Right ventricle myocardium inferior (tissue), 1 donor: ENCODE measurements at places on chromosomes 13 and 19.

DNA sequence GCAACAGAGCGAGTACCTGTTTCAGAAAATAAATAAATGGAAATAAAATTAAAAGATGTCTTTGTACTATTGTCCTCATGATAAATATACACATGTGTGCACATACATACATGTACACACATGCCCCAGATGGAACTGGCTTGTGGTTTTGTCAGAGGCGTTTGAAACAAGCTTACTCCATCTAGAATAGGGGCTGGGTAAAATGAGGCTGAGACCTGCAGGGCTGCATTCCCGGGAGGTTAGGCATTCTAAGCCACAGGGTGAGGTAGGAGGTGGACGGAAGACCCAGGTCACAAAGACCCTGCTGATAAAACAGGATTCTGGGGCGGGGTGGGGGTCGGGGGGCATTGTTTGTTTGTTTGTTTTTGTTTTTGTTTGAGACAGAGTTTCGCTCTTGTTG, 8.1 kb upstream of the SIN3B start:
- no peak for DNase-seq

GRCh38 chr13:99988529-99989275, 7.1 kb downstream of the ZIC2 start:
- DNase-seq, result no peak

DNA sequence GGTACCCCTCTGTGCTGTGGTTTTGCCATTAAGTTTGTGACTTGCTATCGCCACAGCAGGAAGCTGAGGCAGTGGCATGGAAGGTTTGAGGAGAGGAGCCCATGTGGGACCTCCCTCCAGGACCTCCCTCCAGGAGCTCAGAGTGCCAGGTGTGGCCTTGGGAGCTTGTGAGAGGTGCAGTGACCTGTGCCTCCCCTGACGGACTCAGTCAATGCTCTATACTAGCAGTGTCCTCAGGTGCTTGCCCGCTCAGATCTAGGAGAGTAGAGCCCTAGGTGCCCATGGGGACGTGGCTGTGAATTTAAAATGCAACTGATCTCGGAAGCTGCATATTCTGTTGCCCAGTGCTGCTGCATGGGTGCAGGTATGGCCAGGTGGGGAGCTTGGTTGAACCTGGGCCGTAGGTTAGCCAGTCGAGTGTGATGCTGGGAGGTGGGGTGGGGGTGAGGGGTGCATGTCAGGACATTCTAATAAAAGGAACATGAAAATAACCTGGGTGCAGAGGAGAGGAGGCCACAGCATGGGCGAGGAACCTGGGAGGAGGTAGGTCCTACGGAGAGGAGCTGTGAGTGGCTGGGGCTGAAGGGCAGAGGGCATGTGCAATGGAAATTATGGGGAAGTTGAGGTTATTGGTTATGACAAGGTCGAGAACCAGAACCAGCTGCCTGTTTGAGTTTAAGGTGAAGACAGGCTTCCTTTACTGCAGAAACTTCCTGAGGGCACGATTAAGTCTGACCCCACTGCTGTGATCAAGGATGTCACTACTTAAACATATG, 41.6 kb downstream of the TEX29 start:
- DNase-seq, result no peak

GRCh38 chr19:13053761-13054625, 48.7 kb downstream of the LYL1 start:
- peak; percentile 95 for DNase-seq

GRCh38 chr19:55809381-55810058, 22.3 kb downstream of the NLRP11 start:
- DNase-seq, result no peak

GRCh38 chr13:96499656-96500055, 409.7 kb downstream of the HS6ST3 start:
- no peak for DNase-seq

DNA sequence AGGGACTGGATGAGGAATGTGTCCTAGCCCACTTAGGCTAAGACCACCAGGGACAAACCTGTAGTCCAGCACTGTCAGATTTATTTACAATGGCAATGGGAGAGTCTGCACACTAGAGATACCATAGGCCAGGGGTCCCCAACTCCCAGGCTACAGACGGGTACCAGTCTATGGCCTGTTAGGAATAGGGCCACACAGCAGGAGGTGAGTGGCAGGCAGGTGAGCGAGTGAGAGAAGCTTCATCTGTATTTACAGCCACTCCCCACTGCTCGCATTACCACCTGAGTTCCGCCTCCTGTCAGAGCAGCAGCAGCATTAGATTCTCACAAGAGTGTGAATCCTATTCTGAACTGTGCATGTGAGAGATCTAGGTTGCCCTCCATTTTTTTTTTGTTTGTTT, 2.4 kb downstream of the THAP8 start:
- DNase-seq, result no peak

GRCh38 chr19:13102416-13102665, 317 bp downstream of the LYL1 start:
- DNase-seq, result no peak

DNA sequence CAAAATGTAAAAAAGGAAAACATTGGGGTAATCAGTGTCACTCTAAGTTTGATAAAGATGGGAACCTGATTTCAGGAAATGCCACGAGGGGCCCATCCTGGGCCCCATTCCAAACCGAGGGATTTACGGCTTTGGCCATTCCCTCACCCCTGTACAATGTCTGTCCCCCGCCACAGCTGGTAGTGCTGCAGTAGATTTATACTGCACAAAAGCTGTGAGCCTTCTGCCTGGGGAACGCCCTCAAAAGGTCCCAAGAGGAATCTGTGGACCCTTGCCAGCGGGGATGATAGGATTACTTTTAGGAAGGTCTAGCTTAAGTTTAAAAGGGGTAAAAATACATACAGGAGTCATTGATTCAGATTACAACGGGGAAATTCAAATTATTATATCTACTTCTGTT, 173.4 kb upstream of the SGCG start:
- peak; percentile 27 for DNase-seq

GRCh38 chr13:36377826-36378468, 31.8 kb upstream of the SPART start:
- no peak for DNase-seq

DNA sequence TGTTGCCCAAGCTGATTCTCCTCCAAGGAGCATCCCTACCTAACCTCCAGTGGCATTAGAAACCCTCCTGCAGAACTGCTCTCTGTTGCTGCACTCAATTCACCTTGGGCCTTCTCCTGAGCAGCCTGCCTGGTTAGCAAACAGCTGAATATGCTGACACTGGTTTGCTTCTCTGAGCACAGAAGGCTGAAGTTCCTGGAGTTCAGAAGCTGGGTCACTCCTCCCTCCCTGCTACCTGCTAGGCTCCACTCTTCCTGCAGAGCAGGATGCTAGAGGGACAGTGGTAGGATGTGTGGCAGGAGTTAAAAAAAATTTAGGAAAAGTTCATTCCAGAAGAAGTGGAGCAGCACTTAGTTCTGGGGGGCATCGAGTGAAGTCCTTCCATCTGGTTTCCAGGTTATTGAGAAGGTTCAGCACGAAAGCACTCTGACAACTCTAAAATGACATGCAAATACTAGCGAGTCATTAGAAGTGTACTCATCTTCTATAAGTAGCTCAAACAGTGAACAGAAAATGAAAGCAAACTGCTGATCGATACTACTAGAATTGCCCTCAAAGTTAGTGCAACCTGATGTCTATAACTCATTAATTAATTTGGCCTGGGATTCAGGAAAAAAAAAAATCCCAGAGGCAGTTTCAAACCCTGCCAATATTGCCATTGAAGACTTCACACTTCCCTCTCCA, 293.7 kb downstream of the POU4F1 start:
- no peak for DNase-seq

DNA sequence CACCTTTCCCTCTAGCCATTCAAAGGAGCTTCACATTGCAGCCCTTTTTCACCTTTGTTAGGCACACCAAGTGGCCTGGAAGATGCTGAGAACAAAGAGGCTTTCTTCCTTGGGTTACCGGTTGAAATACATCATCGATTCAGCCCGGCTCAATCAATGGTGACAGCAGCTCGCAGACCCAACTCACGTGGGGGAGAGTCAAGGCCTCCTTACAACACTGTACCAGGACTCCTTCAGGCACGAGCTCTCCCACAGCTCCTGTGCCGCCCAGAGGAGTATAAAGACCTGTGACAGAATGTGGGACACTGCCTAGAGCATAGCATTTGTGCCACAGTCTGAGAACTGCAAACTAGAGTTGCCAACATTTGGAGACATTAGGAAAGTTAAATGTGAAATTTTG, 3.9 kb upstream of the LRRC63 start:
- no peak for DNase-seq

DNA sequence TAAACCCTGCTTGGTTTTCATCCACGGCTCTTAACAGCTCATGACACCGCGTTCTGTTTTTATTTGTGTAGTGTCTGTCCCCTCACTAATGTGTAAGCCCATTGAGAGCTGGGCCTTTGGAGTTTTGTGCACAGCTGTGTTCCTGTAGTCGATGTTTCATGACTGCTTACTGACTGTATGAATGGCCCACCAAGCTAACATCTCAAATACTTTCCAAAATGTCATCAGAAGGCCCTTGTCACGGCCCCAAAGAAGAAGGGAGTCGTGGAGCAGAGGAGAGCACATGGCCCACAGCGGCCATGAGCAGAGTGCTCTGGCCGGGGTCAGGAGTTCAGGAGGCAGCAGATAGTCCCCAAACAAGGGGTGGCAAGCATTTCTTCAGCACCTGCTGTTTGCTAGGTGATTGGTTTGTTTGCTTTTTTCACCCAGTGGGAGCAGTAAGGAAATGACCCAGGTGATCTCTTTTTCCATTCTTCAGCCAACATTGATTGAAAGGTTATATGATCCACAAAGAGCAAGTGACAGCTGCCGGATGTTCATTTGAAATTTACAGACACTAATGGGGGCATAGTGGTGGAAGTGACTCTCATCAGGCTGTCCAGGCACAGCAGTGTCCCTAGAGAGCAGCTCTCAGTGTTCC, 315.2 kb downstream of the ATP8A2 start:
- no peak for DNase-seq

DNA sequence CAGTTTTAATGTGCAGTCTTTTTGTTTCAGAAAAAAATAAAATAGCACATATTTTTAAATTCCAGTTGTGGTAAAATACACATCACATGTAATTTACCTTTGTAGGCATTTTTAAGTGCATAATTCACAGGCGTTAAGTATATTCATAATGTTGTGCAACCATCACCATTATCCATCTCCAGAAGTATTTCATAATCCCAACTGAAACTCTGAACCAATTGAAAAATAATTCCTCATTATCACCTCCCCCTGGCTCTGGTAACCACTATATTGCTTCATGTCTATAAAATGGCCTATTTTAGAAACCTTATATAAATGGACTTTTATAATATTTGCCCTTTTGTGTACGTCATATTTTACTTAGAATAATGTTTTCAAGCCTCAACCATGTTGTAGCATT, 756.5 kb upstream of the KLHL1 start:
- DNase-seq, result no peak

DNA sequence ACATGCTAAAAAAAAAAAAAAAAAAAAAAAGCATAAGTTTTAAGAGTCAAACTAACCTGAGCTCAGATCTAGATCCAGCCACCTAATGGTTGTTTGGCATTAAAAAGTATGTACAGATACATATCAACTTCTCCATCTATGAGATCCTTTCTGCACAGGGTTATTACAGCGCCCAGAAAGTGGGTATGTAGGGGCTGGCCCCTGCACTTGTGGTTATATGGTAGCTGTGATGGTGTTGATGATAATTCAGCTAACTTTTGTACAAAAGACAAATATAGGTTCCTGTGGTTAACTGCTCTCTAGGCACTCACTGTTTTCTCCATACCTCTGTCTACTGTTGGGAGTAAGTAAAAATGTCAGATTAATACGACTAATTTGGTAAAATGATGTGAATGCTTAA, 81.7 kb downstream of the TNFRSF19 start:
- no peak for DNase-seq
